ENCODE measurements at places on chromosomes 11 and 22.

DNA sequence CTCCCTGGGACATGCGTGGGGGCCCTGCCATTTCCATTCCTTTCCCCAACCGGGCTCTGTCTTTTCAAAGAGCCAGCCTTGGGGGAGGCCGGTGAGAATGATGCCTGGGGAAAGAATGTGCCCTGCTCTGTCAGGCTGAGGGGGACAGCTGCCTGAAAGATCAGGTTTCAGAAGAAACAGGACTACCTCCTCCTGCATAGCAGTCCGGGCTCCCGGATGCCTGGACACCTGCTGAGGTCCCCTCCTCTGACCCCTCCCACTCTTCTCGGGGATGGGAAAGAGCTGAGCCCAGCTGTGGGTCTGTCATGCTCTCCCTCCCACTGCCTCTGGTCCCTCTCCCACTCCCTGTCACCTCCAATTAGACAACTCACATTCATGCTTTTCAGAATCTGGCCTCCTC, 41.8 kb upstream of the CDON start:
- DNase-seq, result no peak

GRCh38 chr22:50194037-50194805, 6.6 kb upstream of the SELENOO start:
- DNase-seq, result no peak

GRCh38 chr11:81270686-81271085, 1463.0 kb downstream of the FAM181B start:
- DNase-seq, result no peak

DNA sequence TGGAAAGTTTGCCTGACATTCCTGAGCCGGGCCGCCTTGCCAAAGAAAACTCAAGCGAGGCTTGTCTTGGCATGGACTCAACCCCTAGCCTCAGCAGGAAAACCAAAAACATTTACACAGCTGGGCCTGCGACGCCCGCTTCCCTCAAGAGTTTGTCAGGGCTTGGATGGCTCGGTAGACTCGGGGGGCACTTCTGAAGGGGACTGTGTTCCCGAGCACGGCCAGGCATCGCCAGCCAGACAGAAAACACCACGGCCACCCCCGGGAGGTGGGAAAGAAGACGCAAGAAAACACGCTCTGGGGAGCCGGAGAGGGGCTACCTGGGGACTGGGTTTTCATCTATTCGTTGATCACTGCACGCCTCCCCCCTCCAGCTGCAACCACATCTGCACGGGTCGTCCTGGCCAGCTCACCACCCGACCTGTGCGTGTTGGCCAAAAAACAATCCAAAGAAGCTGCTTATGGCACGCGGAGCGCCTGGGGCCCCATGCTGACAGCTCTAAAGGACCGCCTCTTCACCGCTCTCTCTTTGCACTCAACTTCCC, 380.7 kb downstream of the MN1 start:
- DNase-seq, result no peak

- DNase-seq, result no peak
Measured at GRCh38 chr11:73116636-73117035, 25.5 kb downstream of the FCHSD2 start.

DNA sequence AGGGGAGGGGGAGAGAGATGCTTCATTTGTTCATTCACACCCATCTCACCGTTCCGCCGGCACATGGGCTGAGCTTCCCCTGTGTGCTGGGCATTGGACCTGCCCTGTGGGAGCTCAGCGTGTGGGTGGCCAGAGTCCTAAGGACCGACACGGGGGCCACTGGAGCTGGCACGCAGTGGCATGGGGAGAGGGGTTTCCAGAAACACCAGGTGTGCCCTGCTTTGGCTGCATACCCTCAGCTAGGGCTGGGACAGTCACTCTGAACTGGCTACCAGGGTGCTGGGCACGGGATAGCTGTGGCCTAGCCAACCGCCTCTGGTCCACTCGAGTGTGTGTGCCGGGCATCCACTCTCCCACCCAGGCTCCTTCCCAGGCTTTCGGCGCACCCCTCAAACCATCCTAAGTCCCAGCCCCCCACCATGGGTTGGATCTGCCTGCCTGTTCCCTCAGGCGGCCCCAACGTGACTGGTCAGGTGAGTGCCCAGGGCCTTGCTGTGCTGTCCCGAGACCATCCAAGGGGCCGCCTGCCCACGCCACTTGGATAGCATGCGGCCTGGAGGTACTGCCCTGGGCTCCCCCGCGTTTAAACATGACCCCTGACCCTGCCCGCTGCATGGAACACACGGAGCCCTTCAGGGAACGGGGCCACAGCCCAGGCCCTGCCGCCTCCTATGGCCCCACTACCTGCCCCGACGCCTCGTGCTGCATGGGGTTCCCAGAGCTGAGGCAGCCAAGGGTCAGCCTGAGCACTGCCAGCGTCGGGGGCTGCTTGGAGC, 51.6 kb upstream of the LINC01488 start:
- DNase-seq, result no peak

GRCh38 chr11:1442163-1442562, 44.4 kb downstream of the MOB2 start:
- DNase-seq, result no peak

GRCh38 chr22:37632174-37633088, 7.0 kb upstream of the SH3BP1 start:
- DNase-seq, result no peak

- no peak for DNase-seq
Measured at GRCh38 chr22:48368975-48369525, 1458.6 kb downstream of the BRD1 start.

DNA sequence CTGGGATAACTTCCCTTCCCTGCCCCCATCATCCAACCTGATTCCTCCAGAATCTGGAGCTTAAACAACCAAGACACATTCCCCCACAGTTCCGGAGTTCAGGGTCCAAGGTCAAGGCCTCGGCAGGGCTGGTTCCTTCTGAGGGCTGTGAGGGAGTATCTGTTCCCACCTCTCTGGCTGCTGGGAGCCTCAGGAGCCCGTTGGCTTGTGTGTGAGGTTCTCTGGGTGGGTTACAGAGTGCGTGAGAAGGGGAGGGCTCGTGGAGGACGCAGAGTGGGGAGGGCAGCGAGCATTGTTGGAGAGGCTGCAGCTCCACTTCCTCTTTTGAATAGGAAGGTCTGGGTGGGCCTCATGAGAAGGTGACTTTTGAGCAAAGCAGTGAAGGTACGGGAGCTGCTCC, 8.5 kb downstream of the SERHL2 start:
- no peak for DNase-seq

DNA sequence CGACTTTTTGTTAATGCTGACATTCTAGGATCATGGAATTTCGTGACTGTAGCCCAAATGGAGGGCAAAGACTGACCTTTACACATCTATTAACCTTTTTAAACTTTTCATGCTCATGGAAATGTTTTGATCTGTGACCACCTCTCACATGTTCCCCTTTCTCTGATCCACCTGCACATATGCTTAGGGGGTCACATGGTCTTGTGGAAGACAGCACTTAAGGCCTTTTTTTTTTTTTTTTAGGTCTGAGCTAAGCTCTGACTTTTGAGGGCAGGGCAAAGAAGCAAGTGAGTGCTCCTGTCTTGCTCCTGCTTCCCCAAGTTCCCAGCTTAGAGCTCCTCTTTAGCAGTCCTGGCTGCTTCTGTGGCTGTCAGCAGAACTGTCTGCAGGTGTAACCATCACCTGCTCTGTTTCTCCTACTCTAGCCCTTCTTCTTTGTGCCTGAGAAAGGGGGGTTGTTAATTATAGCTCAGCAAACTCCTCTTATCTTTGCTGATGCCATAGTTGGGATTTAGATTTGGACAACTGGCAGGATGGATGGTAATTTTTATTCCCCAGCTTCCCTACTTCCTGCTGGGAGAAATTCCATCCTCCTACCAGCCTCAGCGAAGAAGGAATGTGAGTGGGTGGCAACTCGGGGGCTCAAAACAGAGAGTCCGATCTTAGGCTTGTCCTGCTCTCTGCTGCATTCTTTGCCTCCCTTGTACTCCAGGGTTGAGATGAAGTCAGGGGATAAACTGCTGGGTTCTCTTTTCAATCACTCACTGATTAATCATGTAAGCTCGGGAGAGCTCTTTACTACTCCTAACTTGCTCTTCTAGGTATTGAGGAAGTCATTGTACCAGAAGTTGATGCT, 64.4 kb downstream of the GRAMD1B start:
- DNase-seq, result no peak

DNA sequence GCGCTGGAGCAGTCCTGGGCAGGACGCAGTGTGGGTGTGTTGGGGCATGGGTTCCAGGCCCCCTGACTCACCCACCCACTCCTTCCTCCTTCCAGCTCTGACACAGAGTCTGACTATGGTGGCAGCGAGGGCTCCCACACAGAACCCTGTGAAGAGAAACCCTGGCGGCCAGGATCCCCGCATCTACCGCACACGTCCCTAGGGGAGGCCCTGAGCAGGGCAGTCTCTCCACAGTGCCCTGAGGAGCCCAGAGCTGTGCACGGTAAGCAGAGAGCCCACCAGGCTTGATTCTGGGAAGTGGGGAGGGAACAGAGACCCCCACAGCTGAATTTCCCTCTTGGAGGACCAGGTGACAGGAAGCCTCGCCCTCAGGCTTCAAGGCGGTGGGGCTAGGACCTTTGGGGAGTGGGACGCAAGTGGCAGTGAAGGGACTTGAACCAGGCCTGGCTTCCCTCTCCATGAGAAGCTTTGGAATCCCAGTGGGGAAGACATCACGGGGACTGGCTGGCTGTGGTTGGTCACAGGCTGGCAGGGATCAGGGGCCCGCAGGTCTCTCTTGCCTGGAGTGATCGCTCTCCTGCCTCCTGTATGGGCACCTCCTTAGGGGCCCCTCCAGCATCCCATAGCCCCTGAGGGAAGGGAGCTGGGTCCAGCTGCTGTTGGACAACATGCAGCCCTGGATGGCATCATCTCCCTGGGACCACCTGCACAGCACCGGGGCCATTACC, 96.4 kb upstream of the PARVA start:
- DNase-seq, result no peak

DNA sequence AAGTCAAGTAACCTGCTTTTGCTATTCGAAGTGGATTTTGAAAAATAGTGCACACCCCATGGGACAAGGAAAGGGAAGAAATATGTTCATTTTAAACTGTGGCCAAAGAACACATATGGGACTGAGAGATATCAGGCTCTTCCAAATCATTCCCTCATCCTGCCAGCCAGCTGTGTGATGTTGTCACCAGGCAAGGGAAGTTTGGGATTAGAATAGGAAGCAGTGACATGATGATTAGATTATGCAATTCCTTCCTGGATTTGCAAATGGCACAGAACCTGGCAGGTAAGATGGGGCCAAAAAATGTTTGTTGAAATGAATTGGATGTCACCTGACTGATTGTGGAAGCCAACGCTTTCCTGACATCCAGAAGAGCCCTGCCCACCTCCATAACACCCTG, 4.9 kb upstream of the SCN3B start:
- DNase-seq, result no peak
